ENCODE measurements at places on chromosomes 13 and 19.

- DNase-seq: no peak
These were observed 46.0 kb downstream of the WDFY2 start for GRCh38 chr13:51630288-51630615.

DNA sequence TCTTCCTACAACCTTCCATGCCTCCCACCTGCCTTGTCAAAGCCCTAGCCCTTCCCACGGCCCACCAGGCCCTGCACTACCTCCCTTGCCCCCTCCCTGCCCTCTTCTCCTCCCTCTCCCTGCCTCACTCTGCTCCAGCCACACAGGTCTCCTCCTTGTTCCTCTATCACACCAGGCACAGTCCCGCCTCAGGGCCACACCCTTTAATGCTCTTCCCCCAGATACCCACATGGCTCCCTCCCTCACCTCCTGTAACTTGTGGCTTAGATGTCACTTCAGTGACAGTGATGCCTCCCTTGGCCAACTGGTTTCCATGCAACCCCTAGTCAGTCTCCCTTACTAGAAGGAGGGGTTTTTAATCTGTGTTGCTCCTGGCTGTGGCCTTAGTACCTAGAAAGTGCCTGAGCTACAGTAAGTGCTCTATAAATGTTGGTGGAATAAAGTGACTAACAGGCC is 1.3 kb downstream of the SIRT6 start:
- DNase-seq: no peak

GRCh38 chr19:42697884-42698283 is 42.4 kb downstream of the PSG3 start:
- no peak for DNase-seq

DNA sequence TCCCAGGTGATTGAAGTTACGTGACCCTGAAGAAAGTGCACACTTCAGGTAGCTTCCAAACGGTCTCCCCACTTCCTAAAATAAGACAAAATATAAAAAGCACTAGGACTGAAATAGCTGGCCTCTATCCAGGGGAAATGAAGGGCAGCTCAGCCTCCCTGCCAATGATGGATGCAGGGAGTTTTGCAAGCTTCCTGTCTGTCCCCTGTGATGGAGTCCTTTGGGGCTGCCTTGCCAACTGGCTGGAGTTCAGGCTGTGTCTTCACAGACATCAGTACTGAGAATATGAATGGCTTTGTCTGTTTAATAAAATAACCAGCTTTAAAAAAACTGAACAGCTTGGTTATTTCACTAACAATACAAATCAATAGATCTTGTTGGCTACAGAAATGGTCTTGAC is 101.4 kb upstream of the GPR12 start:
- DNase-seq: no peak

- no peak for DNase-seq
These were observed 2.9 kb downstream of the SUPT5H start for GRCh38 chr19:39448271-39448670.

DNA sequence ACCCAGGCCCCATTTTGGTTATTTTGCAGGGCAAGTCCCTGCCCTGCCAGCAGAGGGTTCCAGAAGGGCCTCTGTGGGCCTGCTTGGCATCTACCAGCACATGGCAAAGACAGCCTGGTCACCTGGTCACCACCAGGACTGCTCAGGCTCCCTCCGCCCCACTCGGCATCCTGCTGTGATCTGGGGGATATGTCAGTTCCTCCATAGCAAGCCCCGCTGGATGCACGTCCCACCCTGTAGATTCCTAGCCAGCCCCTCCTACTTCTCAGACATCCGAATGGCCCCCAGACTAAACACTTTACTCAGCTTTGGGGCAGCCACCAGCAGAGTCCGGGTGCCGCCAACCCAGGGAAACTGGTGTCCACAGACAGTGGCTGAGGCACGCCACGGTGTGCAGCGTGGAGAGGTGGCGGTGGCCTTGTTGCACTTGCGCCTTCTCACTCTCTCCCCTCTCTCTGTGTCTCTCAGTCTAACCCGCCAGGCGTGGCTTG is 31.8 kb upstream of the USE1 start:
- DNase-seq: no peak

DNA sequence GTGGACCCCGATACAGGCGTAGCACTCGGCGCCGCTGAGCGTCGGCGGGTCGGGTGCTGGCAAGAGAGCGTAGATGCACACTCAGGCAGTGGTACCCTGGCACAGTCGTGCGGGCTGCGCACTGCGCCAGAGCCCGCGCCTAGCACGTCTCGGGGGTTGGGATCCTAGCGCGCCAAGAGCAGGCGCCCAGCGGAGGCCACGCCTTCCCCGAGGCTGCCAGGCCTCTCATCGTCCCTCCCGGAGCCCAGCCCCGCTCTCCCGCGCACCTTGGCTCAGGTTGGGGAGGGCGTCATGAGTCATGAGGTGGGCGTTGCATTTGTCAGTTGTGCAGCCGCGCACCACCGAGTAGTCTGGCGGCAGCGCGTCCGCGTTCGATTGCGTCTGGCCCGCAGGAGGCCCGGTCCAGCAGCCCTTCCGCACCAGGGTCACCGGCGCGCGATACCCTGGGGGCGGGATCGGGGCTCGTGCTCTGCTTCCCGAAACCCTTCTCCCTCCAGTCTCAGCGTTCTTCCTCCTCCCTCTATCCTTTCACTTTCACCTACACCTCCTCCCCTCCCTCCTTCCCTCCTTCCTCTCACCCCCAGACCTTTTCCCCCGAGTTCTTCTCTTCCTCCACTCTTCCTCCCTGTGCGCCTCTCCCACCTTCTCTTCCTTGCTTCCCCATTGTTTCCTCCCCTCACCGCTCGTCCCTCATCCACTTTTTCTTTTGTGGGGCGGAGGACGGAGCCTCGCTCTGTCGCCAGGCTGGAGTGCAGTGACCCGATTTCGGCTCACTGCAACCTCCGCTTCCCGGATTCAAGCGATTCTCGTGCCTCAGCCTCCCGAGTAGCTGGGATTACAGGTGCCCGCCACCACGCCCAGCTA is 3.5 kb downstream of the LYPD5 start:
- no peak for DNase-seq

- no peak for DNase-seq
These were observed 7.0 kb downstream of the BLVRB start for GRCh38 chr19:40458597-40458974.

- DNase-seq: no peak
These were observed 1044.4 kb downstream of the UQCRFS1 start for GRCh38 chr19:28168557-28168956.

GRCh38 chr19:13026462-13027370 is 31.4 kb downstream of the NFIX start:
- no peak for DNase-seq

- no peak for DNase-seq
These were observed 55.8 kb downstream of the ZNF254 start for GRCh38 chr19:24142771-24143170.

- no peak for DNase-seq
These were observed 23.1 kb upstream of the INTS6 start for GRCh38 chr13:51475727-51476501.

DNA sequence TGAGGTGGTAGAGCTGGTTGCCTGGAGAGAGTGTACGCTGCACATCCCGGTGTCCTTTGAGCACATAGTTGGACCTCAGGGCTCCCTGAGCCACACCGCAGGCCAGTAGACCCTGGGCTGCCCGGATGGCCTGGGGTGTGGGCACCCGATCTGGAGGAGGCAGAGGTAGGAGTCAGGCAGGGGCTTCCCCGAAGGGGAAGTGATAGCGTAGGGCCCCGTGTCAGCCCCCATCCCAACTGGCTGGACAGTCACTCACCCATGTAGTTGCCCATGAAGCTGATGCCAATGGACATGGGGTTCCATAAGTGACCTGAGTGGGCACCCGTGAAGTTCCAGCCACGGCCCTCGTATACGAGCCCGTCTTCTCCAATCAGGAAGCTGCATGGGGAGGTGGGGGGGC is 3.6 kb downstream of the PGLYRP1 start:
- DNase-seq: no peak

- no peak for DNase-seq
These were observed 1.8 kb downstream of the LIN37 start for GRCh38 chr19:35750167-35750566.

GRCh38 chr13:78595495-78596398 is 7.6 kb downstream of the POU4F1 start:
- DNase-seq: no peak

- no peak for DNase-seq
These were observed 1.0 kb downstream of the KLF1 start for GRCh38 chr19:12885749-12886650.

All from neural crest cell (in vitro differentiated cells).